ENCODE measurements at places on chromosomes 5 and 9.

- DNase-seq: no peak
Measured at GRCh38 chr5:129241755-129242154, 147.2 kb downstream of the ISOC1 start.

- peak; percentile 66 for DNase-seq
Measured at GRCh38 chr9:136403538-136403914, 3.6 kb upstream of the SNAPC4 start.

GRCh38 chr9:14412775-14413174, 98.8 kb upstream of the NFIB start:
- DNase-seq: no peak

DNA sequence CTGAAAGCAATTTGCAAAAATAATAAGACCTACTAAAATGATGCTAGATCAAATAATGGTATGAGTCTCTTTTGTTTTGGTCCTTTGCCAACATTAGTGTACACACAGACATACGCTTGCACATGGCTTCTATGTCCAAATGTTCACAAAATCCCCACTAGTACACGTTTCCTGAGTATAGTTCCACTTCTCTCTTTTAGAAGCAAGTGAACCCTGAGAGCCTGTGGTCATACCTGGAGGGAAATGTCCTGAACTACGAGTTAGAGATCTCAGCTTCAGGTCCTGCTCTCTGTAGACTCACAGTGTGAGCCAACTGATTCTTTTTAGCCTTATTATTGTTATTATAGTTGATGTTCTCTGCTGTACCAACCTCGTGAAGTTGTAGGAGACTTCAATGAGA, 47.3 kb upstream of the ACTBL2 start:
- no peak for DNase-seq

GRCh38 chr5:136425921-136426320, 60.6 kb upstream of the TRPC7 start:
- DNase-seq: no peak

GRCh38 chr5:181219262-181220177, 3.6 kb upstream of the TRIM41 start:
- DNase-seq: no peak

DNA sequence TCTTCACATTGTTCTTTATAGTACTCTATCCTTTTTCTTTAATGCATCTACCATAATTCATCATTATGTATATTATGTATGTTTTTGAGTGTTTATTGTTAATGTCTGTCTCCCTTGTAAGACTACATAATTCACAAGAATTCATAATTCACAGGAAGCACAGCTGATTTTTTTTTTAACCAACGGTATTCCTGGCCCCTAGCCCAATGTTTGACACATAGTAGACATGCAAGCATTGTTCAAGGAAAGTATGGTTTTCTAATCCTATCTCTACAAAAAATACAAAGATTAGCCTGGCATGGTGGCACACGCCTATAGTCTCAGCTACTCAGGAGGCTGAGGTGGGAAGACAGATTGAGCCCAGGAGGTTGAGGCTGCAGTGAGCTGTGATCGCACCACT, 160.6 kb downstream of the PPP2R2B start:
- DNase-seq: no peak

GRCh38 chr5:31106691-31107090, 86.8 kb upstream of the CDH6 start:
- DNase-seq: no peak

GRCh38 chr9:4397917-4398316, 92.4 kb upstream of the SLC1A1 start:
- no peak for DNase-seq

- no peak for DNase-seq
Measured at GRCh38 chr5:170312666-170313065, 15.1 kb upstream of the LCP2 start.

DNA sequence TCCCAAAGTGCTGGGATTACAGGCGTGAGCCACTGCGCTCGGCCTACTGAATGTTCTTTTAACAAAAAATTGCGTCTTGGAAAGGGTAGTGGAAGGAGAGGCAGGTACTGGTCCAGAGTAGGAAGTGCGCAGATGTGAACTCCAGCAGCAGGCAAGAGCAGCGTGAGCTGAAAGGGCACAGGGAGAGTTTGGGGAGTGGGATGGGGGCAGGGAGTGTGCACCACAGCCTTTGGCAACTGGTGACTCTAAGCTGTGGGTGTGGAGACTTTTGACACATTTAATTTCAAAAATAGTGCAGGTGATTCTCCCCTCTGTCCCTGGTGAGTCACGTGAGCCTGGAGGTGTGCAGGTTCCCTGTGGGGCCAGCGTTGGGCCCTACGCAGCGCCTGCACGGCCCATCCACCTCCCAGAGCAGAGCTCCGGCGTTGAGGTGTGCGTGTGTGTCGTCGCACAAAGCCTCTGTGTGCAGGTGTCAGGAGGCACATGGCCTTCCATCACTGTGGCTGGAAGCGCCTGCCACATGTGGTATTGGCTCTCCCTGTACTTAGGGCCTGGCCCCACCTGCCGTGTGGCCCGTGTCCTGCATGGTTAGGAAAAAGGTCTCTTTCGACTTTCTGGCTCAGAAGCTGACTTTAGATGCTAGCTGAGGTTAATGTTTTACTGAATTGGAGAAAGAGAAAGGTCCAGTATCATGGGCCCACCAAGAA, 11.5 kb downstream of the SQSTM1 start:
- no peak for DNase-seq

- DNase-seq: no peak
Measured at GRCh38 chr9:71638627-71639026, 129.7 kb downstream of the CEMIP2 start.

- DNase-seq: no peak
Measured at GRCh38 chr9:86187121-86187520, 72.3 kb downstream of the C9orf153 start.

DNA sequence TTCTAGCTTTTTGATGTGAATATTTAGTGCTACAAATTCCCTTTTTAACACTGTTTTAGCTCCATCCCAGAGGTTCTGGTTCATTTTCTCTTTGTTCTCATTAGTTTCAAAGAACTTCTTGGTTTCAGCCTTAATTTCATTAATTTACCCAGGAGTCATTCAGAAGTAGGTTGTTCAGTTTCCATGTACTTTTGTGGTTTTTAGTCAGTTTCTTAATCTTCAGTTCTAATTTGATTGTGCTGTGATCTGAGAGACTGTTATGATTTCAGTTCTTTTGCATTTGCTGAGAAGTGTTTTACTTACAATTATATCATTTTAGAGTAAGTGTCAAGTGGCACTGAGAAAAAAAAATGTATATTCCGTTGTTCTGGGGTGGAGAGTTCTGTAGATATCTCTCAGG, 240.1 kb upstream of the RASA1 start:
- DNase-seq: no peak

- no peak for DNase-seq
Measured at GRCh38 chr9:89706731-89707191, 101.9 kb downstream of the GADD45G start.

DNA sequence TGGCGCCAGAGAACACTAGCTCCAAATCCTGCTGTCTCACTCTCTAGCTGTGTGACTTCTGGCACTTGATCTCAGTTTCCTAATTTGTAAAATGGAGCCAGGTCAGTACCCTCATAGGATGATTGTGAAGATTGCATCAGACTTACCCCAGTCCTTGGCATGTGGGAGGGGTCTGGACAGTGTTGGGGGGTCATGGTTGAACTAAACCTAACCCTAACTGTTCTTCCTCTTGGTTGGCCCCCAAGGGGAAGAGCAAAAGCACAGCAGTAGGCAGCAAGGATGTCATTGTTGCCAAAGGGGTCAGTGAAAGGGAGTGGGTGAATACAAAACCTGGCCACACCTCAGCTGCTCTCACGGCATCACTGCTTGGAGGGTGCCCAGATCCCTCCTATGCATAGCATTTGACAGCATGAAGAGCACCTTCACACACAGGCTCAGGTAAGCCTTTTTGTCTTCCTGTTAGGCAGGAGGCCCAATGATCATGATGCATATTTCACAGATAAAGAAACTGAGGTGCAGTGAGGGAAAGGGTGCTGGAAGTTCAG, 15.7 kb upstream of the CXCL14 start:
- no peak for DNase-seq

DNA sequence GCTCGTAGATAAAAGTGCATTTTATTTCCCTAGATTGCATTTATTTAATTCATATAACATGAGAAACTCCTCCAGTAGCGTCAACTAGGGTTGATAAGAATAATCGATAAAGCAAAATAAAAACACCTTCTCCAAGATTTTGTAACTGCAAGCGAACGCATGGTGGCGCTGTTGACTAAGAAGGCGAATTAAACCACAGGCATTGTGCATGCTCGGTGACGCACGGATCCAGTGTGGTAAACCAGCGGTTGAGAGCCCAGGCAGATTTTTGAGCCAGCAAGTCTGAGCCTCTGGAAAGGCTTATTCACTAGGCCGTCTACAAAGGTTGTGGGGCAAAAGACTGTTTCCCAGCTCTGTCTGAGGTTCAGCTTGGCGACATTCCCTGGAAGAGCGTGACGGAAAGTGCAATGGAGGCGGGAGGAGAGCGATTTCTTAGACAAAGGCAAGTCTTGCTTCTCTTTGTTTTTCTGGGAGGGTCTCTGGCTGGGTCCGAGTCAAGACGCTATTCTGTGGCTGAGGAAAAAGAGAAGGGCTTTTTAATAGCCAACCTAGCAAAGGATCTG, at the start of gene PCDHB3:
PCDHB3 (plus strand) TSS at position 231 of the 563 bp plus-strand sequence; CDS start at position 408, 177 bp downstream.
- no peak for DNase-seq

- no peak for DNase-seq
Measured at GRCh38 chr5:61704289-61704688, 372.2 kb downstream of the ZSWIM6 start.

GRCh38 chr5:143086908-143087637, 316.4 kb downstream of the NR3C1 start:
- no peak for DNase-seq

- no peak for DNase-seq
Measured at GRCh38 chr9:115524453-115525059, 406.6 kb upstream of the TNC start.

- DNase-seq: no peak
Measured at GRCh38 chr5:76805821-76806505, 12.9 kb upstream of the F2RL1 start.

GRCh38 chr5:16673241-16674201, 56.7 kb upstream of the RETREG1 start:
- no peak for DNase-seq

DNA sequence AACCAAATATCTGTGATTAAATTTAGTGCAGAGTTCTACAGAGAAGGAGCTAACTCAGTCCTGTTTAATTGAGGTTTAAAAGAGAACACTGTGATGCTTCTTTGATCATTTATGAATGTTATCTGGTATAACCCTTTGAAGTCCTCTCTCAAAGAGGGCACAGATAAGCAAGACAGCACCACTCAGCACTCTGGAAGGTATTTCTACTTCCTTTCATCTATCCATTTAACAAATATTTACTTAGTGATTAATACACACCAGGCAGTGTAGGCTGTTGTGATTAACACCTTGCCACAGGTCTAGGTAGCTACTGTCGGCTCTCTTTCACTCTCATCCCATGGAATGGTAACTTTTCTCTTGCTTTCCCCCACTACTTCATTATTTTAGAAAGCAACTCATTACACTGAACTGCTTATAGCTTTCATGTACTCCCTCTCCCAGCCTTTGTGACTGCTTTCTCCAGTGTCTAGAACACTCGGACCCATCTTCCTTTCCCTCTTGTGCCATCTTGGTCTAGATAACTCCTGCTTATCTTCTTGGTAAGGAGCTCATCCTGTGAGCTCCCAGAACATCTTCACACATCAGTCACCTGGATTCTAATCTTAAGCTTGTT, 54.7 kb downstream of the GLDC start:
- no peak for DNase-seq

DNA sequence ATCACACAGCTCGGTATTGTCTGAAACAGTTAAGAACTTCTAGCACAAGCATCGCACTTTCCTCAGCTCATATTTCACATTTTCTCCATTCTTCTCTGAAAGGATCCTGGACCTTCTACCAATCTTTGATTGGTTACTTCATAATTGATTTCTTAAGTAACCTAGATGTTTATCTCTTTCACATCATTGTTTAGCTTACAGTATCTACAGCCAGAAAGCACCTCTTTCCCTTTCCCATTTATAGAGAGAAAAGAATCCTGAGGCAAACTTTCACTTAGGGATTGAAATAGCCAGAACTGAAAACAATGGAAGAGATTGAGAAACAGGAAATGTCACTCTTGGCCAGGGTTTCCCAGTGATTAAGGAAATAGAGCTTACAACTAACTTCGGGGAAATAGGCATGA, 2.5 kb downstream of the IL33 start:
- DNase-seq: no peak

DNA sequence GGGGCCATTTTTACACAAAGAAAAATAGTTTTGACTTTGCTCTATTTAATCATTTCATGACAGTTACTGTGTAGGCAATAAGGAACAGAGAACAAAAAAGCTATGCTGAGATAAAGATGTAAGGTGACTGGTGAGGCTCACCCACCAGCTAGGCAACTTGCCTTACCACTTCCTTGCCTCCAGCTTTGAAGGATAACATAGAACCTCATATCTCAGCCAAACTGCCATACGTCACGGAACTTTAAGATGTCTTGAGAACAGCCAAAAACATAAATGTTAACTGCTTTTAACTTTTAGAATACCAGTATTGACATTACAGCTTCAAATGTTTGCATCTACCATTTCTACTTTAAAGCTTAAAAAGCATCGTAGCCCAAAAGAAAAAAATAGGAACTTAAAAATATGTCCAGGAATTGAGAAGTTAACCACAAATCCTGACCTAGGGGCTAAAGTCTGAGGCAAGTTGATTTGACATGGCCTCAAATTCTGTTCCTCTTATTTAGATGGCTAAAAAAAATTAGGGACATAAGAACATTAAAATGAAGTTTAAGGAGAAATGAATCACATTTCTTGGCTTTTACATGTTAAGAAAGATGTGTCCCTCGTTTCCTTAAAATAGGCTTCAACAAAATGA, 7.7 kb upstream of the GCNT4 start:
- DNase-seq: no peak

- no peak for DNase-seq
Measured at GRCh38 chr9:89562186-89562814, 42.5 kb upstream of the GADD45G start.

DNA sequence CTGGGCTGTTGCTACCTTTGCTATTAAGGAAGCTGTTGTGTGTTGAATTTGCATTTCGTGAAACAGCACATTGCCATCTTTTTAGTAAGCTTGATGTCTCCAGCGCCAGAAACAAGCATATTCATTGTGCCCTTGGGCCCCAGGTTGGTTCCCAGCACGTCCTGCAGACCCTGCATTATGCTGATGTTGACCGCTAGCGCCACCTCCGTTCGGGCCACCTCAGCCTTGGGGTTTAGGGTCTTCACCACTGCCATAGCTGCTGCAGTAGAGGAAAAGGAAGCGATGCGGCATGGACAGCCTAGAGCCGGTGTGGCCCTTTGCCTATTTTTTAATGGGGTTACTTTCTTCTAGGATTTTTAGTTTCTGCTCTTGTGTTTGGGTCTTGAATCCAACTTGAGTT, 23.8 kb upstream of the OTULIN start:
- no peak for DNase-seq

GRCh38 chr9:17166346-17166745, 31.5 kb downstream of the CNTLN start:
- DNase-seq: no peak

- no peak for DNase-seq
Measured at GRCh38 chr5:137367951-137368350, 131.2 kb downstream of the SPOCK1 start.

GRCh38 chr5:171667341-171668096, 118.1 kb upstream of the SMIM23 start:
- DNase-seq: no peak

All from activated T-helper 1 cell treated with anti-CD3 and anti-CD28 coated beads, Interleukin-2, amount 50 U/mL, for 16 hours (primary cell).